Skeletal muscle cell (primary cell): ENCODE measurements at places on chromosomes 13 and 19.

DNA sequence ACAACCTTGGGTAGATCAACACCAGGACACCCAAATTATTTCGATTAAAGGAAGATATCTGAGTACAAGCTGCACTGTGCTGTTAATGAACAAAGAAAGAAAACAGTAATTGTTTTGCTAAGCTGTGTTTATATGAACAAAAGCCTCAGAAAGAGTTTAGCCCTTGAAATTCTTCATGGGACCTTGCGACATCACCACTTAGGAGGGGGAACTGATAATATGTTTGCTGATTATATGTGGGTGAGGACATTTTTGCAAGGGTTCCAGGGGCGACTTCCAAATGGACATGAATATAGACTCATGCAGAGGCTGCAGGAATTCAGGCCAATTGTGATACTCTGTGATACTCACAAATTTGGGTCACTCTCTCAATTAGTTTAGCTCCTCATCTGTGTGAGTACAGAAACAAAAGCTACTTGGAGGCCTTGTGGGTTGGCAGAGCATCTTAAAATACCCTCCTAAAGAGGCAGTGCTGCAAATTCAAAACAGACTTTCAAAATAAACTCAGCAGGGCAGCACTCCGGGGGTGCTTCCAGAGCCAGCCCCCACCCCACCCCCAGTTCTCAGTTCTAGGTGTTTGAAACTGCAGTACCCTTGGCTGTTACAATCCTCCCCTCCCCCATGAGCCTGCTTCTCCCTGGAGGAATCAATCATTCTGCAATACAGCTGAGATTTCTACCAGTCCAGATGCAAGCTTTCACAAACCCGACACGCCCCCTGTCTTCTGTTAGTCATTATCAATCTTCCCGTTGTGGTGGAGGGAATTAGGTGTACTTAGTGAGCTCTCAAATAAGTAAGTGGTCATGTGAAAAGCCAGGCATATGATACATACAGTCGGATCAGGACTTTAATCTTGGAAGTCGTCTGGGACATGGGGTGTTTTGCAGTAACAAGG, 97.0 kb upstream of the MBNL2 start:
- peak; percentile 95 for DNase-seq

DNA sequence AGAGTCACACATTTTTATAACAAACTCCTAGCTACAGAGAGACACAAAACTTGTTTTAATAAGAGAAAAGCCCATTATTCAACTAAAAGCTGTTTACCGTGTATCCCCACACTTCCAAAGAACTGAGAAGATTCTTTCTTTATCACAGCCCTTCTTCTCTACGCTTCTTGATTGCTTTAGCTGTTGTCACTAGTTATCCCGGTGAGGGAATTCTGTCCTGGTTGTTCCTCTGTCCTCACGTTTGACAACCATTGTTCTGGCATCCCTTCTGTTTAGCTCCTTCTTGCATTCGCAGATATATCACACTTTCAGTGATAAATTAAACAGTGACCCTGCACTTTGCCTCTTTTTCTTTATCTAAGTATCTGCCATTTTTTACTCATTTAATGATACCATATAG, 1035.1 kb upstream of the PCDH20 start:
- no peak for DNase-seq

GRCh38 chr13:98927951-98928927, 49.6 kb downstream of the DOCK9 start:
- peak; percentile 71 for DNase-seq

DNA sequence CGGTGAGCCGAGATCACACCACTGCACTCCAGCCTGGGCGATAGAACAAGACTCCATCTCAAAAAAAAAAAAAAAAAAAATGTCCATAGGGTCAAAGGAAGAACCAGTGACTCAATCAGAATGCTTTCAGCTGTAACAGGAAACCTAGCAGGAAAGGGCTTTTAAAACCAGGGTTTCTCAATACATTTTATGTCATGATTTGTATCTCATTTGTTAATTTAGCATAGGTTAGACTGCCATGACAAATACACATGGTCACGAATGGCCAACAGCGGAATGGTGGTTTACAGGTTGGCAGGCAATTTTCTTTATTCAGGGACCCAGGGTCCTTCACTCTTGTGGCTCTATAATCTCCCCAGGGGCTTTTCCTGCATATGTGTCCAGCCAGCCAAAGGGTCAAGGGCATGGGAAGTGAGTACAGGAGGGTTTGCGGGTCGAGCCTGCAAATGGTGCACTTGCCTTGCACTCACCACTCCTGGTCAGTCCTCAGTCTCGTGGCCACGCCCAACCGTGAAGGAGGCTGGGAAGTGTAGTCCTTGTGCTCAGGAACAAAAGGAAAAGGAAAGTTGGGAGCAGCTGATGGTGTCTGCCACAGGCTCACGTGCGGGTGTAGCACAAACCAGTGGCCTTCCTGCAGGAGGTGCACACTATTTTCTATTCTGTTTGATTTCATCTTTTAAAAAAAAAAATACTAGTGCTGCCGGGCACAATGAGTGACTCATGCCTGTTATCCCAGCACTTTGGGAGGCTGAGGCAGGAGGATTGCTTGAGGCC, 14.8 kb downstream of the DHX34 start:
- DNase-seq, result peak; percentile 25

- no peak for DNase-seq
Measured at GRCh38 chr19:1384478-1385110, 887 bp downstream of the NDUFS7 start.

DNA sequence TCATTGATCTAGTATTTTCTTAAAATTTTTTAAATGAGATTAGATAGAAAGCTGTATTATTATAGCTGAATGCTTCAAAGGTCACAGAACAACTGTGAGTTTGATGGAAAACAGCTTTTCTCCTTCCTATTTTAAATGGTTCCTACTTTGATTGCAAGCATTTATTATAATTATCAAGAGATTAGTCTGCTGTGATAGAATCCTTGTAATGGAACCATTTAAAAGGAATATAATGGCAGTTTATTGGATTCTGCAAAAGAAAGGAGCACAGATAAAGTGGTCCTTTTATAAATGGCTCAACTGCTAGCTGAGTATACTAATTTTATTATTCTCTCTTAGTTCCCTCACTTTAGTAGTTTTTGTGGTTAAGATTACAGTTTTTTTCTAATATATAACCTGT, 87.0 kb downstream of the MAB21L1 start:
- DNase-seq, result no peak

DNA sequence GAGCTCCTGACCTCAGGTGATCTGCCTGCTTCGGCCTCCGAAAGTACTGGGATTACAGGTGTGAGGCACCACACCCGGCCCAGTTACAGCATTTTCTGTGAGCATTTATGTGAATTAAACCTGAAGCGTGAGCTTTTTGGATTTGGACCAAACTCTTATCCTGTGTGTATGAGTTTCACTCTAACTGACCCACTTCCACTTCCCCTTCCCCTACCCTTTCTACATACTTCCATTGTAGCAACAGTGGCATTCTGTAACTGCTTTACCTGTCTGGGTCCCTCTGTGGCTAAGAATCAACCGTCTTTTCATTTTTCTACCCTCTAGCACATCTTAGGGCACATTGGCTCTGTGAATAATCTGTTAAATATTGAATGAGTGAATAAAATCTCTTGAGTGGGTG, 16.2 kb downstream of the FRY start:
- no peak for DNase-seq

GRCh38 chr19:16118489-16119033, 6.9 kb downstream of the RAB8A start:
- no peak for DNase-seq

- DNase-seq, result peak; percentile 1
Measured at GRCh38 chr19:13366529-13367143, 139.6 kb downstream of the CACNA1A start.

- no peak for DNase-seq
Measured at GRCh38 chr13:25633093-25633492, 261.3 kb downstream of the ATP8A2 start.

GRCh38 chr13:46577696-46578589, 25.0 kb downstream of the LRCH1 start:
- no peak for DNase-seq

- no peak for DNase-seq
Measured at GRCh38 chr13:99542788-99543406, 41.6 kb downstream of the TM9SF2 start.

DNA sequence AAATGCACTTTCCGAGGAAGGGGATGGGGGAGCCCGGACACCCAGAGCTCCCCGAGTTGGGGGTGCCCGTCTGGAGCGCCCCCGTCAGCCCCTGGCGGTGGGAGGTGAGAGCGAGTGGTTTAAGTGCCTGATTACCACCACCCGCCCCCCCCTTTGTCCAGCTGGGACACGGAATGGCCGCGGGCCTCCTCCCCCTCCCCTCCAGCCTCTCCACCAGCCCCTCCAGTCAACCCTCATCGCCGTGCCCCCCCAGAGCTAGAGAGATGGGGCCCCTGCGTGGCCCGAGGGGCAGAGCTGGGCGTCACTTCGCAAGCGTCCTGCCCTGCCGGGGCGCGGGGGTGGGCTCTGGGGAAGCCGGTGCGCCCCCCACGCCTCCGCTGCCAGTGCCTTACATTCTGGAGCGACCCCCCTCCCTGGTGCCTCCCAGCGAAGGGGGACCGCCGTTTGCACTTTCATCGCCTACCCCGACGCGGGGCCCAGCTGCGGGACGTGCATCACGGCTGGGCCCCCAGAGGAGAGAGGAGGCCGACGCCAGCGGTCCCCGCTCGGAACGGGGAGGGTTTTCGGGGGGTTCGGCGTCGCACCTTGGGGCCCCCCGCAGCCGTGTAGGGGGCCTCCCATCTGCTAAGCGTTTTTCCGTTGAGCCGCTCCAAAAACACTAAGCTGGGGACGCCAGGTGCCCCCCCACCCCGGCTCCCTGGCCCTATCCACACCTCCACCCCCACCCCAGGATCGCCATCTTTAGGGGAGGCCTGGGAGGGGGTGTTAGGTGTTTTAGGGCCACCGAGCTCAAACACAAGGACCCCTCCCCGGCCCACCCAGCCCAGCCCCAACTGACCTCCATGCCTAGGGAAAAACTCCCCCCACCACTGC, 16.4 kb downstream of the SMIM24 start:
- DNase-seq, result no peak

DNA sequence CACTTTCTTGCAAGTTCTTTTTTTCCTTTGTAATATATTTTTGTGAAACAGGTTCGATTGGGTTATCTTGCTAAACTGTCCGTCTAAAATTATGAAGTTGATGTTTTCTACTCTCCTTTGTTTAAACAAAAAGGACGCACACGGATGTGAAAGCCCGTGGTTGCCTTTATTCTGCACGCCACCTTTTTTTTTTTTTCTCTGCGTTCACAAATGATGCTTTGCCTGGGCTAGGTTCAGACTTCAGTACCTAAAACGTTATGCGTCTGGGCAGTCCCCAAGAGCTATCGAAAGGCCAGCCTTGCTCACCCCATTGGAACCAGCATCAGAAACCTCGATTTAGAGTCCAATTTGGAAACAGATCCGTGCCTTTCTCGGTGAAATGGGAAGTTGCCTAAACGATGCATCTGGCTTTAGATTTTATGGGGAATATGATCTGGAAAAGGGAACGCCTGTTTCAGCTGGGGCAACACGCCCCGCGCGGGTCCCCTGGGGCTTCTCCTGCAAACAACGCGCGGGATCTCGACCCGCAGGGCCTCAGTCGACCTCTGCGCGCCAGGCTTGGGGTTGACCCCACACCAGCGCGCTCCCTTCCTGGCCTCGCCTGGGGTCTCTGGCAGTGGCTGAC, 113.9 kb downstream of the KCNRG start:
- DNase-seq, result no peak

DNA sequence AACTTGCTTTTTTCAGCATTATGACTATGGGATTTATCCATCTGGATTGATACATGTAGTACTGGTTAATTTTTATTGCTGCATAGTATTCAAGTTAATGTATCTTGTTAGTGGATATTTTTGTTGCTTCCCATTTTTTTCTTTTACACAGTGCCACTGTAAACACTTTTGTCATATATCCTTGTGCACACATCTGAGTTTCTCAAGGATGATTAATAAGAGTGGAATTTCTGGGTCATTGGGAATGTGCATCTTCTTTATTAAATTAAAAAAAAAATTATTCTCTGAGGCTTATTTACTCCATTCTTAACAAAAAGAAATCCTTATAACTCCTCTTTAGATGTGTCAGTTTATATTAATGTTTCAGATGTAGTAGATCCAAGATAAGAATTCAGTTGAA, 27.3 kb downstream of the B3GLCT start:
- no peak for DNase-seq

- DNase-seq, result no peak
Measured at GRCh38 chr13:86318450-86318849, 519.2 kb upstream of the SLITRK6 start.

GRCh38 chr19:31296741-31297390, 52.4 kb downstream of the TSHZ3 start:
- DNase-seq, result no peak

DNA sequence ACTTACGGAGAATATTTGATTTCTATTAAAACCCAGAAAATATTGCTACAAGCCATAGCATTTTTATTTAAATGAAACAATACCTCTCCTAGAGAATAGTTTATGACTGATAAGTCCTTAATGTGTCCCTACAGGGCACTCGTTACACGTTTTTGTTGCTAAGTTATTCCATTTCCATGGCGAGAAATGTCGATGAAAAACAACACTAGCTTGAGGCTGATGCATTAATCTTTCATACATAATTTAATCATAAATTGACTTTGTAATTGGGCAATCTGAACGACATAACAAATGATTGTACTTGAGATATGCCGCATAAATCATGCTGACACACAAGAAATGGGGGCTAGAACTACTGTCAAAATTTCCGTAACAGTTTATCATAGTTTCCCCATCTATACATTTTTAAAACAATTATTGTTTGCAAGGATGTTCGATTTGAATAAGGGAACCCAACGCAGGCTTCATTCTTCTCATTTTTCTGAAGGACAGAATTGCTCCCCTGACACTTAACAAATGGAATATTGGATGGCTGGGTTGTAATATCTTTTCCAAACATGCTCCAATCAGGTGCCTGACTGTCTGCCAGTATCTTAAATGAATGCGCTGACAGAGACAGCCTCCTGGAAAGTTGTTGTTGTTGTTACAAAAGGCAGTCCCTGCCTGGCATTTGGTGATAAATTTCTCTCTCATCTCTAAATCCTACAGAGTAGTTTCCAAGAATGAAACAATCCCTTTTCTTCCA, 61.9 kb downstream of the FLT1 start:
- no peak for DNase-seq

DNA sequence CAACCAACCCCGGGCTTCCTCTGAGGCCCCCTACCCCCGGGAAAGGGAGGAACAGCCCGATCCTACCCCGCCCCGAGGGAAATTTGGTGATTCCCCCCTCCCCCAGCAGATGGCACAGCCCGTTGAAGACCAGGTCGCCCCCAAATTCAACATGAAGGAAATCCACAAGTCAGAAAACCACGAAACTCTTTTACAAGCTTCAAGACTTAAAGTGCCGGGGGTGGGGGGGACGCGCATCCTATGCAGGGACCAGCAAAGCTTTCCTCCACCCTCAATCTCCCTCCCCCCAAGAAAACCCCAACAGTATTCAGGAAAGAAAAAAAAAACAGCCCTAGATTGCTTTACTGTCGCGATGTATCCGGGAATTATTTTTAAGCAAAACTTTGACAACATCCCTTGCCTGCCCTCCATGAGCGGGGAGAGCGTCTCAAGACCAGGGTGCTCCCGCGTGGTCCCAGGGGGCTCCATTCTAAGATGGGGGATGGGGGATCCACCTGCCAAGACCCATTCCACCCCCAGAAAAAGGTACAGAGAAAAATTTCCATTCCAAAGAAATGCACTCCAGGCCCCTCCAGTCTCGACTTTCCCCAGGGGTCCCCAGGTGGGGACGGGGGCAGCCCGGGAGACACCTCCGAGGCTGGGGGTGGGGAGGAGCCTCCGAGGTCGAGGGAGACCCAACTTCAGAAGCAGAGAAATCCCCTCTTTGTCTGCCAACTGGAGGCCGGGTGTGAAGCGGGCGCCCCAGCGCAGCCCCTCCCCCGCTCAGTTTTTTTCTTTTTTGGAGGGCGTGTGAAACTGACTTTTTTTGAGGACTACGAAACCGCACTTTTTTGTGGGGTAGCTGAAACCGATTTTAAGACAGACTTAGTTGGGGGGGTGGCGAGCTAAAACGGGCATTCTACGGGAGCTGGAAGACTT, 1.5 kb downstream of the TCF3 start:
- no peak for DNase-seq
